ENCODE measurements at places on chromosomes 3 and 15.
A peak's percentile ranks its signal among the peaks of the same experiment; 100 is the strongest.

DNA sequence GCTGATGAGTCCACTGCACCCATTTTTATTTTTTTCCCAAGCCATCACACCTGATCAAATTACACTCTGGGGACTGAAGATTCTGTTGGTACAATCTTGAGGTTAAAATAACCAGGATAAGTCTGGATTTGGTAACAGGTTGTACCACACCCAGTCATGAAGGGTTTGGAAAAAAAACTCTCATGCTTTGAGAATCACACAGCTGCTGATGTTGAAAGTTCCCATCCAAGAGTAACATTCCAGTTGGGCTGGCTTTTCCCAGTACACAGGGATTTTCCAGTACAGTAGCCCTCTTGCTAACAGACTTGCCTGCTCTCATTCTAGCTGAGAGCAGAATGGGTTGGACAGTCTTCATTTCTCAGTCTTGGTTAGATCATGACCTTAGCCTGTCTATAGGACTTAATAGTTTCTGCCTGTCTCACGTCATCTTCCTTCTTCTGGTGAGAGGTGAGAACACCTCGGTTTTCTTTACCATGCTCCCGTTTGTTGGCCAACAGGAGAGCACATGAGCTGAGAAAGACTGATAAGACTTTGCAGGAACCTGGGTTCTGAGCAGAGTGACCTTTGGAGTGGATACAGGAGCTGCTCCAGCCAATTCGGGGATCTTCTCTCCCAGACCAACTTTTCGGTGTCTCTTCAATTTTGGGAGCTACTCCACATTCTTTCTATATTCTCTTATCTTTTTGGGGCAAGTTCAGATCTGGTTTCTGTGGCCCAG, 300.1 kb upstream of the LYSMD4 start:
- no peak for DNase-seq

DNA sequence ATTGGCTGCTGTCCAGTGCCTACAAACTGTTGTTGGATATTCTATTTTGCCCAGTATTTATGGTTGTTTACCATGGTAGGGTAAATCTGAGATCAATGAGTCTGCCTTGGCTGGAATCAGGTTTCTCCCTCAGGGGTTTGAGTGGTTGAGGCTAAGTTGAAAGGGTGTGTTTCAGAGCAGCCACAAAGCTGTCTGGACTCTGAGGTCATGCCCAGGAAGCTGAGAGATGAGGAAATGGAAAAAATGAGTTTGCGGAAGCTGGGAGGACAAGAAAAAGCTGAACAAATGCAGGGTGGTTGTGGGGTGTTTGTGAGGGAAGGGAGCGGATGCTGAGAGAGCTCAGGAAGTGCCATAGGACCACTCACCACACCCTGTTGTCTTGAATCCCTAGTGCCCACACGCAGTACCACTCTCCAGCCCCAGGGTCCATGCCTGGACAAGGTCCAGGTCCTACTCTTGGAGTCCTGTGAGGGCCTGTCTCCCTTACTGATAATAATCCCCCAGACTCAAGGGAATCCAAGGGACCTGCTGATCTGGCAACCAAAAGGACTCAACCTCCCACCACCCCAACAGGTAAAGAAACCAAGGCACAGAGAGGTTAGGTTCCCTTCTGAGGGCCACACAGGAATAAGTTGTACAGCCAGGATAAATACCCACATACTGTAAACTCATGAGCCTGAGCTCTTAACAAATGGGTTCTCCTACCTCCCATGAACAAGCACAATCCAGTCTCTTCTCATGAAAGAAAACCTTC, 81.6 kb downstream of the PPCDC start:
- peak; percentile 74 for DNase-seq

DNA sequence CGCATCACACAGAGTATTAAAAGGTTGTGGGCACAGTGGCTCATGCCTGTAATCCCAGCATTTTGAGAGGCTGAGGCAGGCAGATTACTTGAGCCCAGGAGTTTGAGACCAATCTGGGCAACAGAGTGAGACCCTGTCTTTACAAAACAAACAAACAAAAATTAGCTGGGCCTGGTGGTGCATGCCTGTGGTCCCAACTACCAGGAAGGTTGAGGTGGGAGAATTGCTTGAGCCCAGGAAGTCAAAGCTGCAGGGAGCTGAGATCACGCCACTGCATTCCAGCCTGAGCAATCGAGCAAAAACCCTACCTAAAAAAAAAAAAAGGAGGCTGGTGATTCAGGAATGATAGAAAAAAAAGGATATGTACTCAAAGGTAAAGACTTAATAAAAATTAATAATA, 28.2 kb upstream of the ST6GAL1 start:
- DNase-seq = no peak

GRCh38 chr15:58839485-58839884, 68.4 kb downstream of the MINDY2 start:
- DNase-seq = no peak

DNA sequence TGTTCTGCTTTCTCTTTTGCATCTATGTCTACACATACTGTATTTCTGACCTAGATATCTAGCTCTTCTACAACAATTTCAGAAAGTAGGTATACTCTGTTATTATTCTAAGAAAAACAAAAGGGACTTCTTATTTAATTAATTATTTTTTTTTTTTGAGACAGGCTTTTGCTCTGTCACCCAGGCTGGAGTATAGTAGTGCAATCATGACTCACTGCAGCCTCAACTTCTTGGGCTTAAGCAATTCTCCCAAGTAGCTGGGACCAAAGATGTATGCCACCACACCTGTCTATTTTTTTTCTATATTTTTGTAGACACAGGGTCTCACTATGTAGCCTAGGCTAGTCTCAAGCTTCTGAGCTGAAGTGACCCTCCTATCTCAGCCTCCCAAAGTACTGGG, 130.6 kb downstream of the MBNL1 start:
- no peak for DNase-seq
